ENCODE measurements at places on chromosomes 3 and 15.

- DNase-seq: peak; percentile 31
These were observed 26.4 kb downstream of the TYRO3 start for GRCh38 chr15:41585127-41586047.

- peak; percentile 43 for DNase-seq
These were observed 82.3 kb downstream of the IQSEC1 start for GRCh38 chr3:12990781-12991480.

- no peak for DNase-seq
These were observed 30.5 kb downstream of the CD47 start for GRCh38 chr3:108060331-108060730.

DNA sequence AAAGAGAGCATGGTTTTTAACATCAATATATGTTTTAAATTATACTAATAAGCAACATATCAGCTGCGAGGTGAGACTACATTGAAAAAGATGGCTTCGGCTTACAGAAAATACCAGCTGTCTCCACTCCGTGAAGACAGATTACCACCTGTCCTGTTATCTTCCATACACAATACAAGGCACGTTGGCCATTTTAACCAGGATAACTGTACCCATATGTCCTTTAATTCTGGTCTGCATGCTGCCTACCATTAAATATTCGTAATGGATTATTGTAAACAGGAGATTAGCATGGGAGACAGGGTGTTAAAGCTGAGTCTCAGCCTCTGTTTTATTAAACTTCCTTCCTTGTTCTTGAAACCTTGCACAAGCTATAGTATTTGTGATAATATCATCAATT lies 855.5 kb downstream of the ROBO1 start:
- no peak for DNase-seq

- no peak for DNase-seq
These were observed 94.7 kb downstream of the IL5RA start for GRCh38 chr3:3015185-3016089.

Measured in GM04504 (cell line).